ENCODE measurements at places on chromosomes 7 and 10.

DNA sequence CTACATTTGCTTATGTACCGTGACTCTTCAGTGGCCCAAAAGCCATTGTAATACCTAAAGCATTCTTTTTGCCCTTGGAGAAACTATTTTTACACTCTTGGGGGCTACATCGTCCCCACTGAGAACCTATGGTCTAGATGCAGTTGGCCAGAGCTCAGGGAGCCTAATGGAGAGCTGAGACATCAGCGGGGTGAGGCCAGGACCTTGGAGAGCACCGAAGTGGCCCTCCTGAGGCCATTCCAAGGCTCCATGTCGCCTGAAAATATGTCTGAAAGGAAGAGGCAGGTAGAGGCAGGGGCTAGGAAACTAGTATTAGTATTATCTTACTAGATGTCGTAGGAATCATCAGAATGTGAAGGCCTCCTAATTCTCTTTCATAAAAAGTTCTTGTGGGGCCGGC is 4.9 kb downstream of the PKD2L1 start:
- no peak for DNase-seq

- DNase-seq = no peak
Observed at GRCh38 chr7:101681170-101682007, 52.3 kb upstream of the MYL10 start.

DNA sequence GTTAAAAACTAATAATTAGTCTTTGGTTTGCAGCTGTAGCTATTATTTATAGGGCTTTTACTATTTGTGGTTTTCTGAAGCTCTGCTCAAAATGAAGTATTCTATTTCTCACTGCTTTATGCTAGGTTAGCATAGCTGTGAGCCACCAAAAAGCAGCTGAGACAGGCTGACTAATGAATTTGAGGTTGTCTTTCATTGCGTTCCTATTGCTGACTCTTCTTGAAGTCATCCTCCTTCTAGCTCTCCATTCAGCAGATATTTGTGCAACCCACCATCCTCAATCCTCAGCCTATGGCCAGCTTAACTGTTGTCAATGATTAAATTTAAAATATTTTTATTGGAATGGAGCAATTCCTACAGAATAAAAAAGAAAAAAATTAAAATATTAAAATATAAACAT is 2.1 kb upstream of the RALA start:
- no peak for DNase-seq

- DNase-seq = no peak
Observed at GRCh38 chr7:5491251-5492019, 67.8 kb upstream of the TNRC18 start.

DNA sequence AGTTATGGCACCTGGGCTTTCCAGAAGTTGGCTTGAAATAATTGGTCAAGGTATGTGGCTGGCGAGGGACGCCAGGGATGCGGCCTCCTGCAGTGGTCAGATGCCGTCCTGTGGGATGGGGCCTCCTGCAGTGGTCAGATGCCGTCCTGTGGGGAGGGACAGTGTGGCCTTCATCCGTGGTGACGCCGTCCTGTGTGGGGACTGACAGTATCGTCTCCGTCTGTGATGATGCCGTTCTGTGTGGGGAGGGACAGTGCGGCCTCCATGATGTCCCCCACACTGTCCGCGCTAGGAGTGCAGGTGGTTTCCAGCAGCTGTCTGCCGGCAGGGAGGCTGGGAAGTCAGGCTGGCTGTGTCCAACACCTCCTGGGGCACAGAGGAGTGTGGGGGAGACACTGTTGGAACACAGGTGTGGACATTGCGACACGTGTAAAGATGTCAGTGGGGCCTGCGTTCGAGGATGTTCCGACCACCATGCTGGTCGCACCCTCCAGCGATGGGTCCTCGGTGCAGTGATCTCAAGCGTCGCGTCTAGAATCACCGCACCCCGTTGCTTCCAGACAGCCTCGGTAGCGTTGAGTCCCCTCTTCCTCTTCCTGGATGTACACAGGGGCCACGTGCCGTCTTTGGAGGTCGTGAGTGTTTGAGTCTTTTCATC is 52.6 kb downstream of the INPP5A start:
- DNase-seq = no peak

- no peak for DNase-seq
Observed at GRCh38 chr7:137354396-137354795, 10.9 kb upstream of the PTN start.

DNA sequence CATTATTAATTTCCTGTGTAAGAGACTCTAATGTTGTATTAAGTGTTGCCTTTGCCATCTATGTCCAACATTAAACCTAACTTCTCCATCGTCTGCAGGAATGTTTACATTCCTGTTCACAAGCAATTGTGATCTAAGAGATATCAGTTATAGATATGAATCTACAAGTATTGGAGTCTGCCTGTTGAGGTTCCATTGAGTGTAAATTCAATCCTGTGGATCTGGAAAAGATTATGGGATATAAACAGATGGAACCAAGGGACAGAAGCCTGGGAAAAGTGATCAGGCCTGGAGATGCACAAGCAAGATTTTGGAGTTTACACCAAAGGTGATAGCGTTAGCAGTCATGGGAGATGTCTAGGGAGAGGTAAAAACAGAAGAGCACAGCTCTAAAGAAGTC is 135.5 kb downstream of the LSMEM1 start:
- DNase-seq = no peak

GRCh38 chr7:127741764-127742375 is 89.9 kb downstream of the SND1 start:
- DNase-seq = no peak

DNA sequence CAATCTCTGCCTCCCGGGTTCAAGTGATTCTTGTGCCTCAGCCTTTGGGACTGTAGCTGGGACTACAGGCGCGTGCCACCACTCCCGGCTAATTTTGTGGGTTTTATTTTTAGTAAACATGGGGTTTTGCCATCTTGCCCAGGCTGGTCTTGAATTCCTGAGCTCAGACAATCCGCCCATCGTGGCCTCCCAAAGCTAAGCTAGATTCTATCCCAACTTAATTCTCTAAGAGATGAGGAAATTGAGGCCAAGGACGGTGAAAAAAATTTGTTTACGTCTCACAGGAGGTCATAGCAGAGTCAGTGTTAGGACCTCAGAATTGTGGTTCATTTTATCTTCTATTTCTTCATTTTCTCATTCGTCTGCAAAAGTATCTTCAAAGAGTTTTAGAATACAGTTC is 6.1 kb downstream of the CCAR1 start:
- DNase-seq = no peak

- no peak for DNase-seq
Observed at GRCh38 chr7:25788961-25789620, 362.9 kb upstream of the NFE2L3 start.

DNA sequence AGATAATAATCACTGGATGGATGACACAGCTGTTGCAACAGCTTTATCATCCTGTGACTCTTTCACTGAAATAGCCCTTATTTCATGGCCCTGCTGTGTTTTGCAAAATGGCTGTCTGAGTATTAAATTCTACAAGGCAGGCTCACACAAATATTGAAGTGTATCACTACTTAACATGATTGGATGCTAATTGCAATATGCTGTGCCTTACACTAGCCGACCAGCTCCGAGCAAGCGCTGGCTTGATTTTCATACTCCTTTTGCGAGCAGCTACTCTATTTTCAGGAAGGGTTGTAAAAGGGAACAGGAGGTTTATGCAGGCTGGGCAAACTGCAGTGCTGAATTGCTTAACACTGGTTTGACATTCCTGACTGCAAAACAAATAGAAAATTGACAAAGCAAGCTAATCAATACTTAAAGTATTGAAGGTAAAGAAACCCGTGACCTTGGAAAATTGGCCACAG is 121.6 kb downstream of the CACNB2 start:
- no peak for DNase-seq

- peak; percentile 80 for DNase-seq
Observed at GRCh38 chr7:65980478-65981250, 1.3 kb downstream of the GUSB start.

- no peak for DNase-seq
Observed at GRCh38 chr10:128551475-128551874, 425.3 kb upstream of the MKI67 start.

DNA sequence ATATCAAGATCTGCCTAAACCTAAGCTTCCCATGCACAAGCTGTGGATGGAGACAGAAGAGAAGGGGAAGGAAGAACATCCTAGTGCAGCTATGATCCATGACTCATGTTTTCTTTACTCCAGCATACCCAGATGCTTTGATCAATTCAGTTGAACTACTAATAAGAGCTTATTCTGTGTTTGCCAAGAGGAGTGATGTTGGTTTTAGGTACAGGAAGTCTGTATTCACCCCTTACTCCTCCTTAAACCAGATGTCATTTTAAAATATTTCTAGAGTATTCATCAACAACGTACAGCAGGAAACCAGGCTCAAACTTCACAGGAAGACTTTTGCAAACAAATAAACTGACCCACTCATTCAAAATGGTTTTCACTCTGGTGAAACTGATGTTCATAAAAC is 29.2 kb downstream of the PANK1 start:
- DNase-seq = no peak

DNA sequence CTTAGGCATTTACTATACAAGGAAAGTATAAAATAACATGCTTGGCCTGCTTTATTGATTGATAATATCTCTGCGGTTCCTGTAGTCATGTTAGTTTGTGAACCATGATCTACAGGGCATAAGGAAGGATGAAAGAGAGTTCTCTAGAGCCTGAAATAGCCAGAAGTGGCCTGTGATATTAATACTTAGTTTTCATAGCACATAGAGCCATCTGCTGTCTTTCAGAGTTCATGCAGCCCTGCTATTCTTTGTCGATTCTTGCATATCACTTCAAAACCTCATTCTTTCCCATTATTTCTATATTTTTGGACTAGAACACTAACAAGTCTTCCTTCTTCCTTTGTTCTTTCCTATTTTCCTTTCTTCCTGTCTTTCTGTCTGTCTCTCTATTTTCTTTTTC is 26.4 kb upstream of the PRKG1 start:
- DNase-seq = no peak

DNA sequence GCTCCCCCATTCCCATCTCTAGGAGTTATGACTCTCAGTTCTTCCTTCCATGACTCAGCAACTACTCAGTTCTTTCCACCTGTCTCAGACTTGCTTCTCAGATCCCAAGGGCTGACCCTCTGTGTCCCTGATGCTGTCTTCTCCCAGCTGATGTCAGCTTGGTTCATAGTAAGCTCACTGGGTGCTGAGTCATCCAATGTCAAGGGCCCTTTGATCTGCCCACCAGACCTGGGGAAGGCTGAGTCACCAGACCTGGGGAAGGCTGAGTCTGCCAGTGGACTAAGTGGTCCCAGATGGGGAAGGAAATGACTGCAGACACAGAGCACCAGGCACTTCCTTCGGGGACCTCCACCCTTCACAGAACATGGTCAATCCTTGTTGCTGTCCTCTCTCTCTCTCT is 76.1 kb upstream of the ZEB1 start:
- no peak for DNase-seq

DNA sequence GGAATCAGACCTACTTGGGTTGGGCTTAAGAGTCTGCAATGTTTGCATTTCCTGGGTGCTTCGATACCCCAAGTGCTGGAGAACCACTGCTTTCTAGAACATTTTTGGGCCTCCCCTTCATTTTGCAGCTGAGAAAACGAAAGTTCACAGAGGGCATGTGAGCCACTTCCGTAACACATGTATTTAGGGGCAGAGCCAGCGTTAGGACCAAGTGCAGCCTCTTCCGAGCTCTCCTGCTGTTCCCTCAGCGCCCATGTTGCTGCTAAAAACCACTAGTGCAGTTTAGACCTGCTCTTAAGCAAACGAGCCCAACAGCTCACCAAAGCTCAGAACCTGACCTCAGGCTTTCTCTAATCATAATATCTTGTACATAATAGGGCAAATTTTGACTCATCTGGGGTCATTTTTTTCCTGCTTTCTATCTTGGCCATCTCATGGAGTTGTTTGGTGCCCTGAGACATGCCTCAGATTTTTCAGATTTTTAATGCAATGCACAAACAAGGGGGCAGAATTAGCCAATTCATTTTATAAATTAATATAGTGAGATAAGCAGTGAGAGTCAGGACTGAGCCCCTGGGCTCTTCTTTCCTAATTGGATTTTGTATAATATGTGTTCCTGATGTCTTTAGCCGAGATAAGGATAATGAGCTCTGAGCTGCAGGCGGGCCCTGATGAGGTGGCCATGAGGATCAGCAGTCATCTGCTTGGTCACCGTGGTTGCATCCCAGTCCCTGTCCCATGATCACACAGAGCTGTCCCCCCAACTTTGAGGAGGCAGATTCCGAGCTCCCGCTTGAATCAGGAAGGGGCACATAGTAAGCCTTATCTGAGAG is 12.9 kb downstream of the BAG3 start:
- DNase-seq = peak; percentile 58

DNA sequence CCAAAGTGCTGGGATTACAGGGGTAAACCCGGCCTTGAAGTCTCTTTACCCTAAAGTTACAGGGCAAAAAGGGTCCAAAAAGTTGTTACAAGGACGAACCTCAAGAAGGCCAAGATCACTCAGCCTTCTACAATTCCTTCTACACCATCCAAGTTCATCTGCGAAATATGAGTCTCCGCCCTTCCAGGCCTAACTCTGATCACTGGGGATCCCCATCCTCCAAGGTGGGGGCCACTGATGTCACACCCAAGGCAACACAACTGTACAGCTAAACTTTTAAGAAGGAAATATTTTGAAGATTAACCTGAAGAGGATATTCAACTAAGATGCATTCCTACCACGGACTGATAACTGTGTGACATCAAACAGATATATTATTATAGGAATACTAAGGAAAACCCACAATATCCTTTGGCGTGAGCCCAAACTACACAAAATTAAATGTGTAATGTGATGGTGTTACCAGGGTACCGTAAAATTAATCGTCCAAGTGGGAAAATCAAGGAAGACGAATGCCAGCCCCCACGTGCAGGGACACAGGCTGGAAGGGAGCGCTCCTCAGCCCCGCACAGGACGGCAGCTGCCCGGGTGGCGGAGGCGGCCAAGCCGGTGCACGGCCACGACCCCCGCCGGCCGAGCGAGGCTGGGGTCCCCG is 1.0 kb downstream of the PAXIP1 start:
- DNase-seq = no peak

- DNase-seq = no peak
Observed at GRCh38 chr7:66664590-66665293, 36.1 kb downstream of the KCTD7 start.

- DNase-seq = no peak
Observed at GRCh38 chr10:84521013-84521412, 192.6 kb downstream of the CCSER2 start.

DNA sequence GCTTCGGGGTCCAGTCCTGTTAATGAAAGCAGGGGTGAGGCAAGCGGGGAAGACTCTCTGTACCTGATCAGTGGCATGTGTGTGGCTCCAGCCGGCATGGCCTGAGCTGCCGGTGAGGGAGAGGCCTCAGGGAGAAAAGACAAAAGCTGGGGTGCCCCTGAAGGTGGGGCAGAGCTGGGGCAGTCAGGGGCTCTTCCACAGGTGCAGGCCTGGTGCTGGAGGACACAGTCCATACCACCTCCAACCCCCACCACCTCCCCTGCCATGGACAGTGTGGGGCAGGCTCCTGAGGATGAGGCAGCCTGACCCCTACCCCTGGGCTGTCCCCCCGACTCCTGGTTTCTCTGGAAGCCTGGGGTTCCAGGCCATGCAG is 129.5 kb downstream of the LHPP start:
- no peak for DNase-seq

- DNase-seq = no peak
Observed at GRCh38 chr7:156764016-156764669, 123.6 kb downstream of the RNF32 start.
